ENCODE measurements at places on chromosomes 1 and 21. TPM values are rescaled to one million over a fixed set of nuclear protein-coding genes. Genes with fewer than 3 reads are reported as not detected.

The GBP6 gene
- not detected for polyA plus RNA-seq

The PADI3 gene
- polyA plus RNA-seq = not detected

The DNAJC28 gene
- polyA plus RNA-seq = 6.1 TPM

The PPIE gene
- polyA plus RNA-seq = 75.1 TPM

The CCDC17 gene
- 1.9 TPM for polyA plus RNA-seq

The CLDN17 gene
- polyA plus RNA-seq = not detected

The FAM72D gene
- 3.6 TPM for polyA plus RNA-seq

The KRTAP6-2 gene
- not detected for polyA plus RNA-seq

The TCP10L gene
- polyA plus RNA-seq = 1.9 TPM

The SLC6A9 gene
- polyA plus RNA-seq = 6.1 TPM

The HTR1D gene
- 0.33 TPM for polyA plus RNA-seq

DNA sequence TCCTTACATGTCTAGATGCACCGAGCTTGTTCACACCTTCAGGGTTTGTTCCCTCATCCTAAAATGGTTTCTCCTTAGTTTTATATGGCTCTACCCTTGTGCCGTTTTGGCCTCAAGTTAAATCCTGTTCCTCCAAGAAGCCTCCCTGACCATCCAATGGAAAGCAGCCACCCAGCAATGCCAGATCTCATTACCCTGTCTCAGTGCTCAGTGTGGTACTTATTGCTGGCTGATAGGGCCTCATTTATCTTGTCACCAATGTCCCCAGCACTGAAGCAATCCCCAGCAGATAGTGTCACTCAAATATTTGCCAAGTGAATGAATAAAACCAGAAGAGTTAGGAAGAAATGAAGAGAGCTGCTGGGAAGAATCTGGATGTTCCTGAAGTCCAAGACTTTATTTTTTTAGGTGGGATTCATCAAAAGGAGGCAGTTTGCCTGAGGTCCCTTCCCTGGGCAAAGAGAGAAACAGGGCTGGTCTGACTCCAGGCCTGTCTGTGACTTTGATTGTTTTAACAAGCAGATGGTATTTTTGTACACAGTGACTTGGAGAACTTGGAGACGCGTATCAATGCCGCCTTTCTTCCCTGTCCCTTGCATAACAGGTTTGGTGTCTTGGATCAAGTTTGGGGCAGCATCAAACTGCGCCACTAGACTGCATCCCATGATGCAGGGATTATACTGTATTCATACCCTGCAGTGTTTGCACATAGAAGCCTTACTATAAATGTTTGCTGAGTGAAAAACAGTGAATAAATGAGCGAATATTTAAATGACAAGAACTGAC, 221.2 kb downstream of the DISC1 start:
- DNase-seq = no peak

DNA sequence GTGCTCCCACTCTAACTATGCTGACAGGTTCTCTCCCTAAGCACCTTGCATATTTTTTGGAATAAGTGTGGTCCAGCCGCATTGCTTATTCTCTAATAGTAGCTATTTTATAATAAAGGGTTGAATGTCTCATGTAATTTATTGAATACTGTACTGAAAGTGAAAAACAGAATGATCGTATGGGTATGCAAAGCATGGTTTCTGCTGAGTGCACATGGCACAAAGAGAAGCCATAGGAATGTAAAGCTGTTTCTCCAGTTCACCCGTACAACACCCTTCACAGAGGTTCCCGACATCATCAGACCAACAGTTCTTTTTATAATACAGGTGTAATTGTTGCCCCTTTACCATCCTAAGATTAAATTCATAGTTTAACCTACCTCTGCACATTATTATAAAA, 8.9 kb upstream of the HAO2 start:
- DNase-seq = no peak

DNA sequence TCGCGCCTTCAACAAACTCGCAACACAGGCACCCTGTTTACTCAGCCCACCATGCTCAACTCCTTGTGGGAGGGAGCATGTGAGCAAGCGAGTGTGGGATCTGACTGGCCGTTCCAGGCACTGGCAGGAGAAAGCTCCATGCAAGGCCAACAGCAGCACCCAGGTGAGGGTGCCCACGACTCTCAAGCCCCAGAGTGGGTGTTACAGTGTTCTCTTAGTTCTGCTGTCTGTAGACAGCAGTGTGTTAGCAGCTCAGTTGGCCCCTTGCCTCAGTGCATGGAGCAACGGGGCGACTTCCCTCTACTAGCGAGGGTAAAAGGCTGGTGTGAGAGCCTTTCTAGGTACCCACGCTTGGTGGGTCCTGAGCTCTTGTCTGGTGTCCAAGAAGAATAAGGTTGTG, 114.6 kb downstream of the PIGK start:
- DNase-seq = no peak

- no peak for DNase-seq
Observed at GRCh38 chr21:46454142-46454541, 4.5 kb upstream of the DIP2A start.

DNA sequence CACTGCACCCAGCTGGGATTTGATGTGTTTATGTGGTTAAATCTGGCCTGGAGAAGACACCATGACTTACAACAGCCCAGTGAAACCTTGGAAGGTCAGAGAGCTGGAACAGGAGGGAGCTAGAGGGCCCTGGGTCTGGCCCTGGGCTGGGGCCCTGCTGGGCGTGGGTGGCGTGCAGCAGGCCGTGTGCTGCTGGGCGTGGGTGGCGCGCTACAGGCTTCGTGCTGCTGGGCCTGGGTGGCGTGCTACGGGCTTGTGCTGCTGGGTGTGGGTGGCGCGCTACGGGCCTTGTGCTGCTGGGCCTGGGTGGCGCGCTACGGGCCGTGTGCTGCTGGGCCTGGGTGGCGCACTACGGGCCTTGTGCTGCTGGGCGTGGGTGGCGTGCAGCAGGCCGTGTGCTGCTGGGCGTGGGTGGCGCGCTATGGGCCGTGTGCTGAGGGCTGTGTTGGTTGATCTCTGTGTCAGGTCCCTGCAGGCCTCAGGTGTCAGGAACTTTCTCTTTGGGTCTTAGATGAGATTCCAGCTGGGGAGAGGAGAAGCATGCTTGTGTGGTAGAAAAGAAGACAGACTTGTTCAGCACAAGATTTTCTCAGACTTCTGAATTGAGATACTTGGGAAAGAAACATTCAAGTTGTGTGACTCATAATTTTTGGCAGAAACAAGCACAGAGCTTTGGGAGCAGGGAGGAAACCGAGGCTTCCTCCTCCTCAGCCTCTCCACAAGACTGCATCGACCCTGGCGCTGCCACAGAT, 66.0 kb downstream of the COL18A1 start:
- no peak for DNase-seq

- no peak for DNase-seq
Observed at GRCh38 chr1:112938210-112938609, 17.8 kb downstream of the SLC16A1 start.

- DNase-seq = no peak
Observed at GRCh38 chr21:44028287-44028659, 16.2 kb downstream of the TRAPPC10 start.

GRCh38 chr1:206001476-206001888, 1.7 kb downstream of the RAB7B start:
- DNase-seq = no peak

GRCh38 chr1:218353656-218354055, 8.5 kb downstream of the TGFB2 start:
- no peak for DNase-seq

GRCh38 chr1:207217778-207218511, 103.5 kb upstream of the CD55 start:
- DNase-seq = no peak

DNA sequence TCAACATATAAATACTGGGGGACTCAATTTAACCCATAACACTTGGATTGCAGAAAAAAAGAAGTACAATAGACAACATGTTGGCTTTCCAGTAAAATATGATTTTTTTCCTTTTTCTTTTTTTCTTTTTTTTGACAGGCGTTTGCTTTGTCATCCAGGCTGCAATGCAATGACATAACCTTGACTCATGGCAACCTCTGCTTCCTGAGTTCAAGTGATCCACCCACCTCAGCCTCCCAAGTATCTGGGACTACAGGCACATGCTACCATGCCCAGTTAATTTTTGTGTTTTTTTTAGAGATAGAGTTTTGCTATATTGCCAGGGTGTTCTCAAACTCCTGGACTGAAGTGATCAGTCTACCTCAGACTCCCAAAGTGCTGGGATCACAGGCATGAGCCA, 1512.0 kb upstream of the PRMT6 start:
- no peak for DNase-seq

DNA sequence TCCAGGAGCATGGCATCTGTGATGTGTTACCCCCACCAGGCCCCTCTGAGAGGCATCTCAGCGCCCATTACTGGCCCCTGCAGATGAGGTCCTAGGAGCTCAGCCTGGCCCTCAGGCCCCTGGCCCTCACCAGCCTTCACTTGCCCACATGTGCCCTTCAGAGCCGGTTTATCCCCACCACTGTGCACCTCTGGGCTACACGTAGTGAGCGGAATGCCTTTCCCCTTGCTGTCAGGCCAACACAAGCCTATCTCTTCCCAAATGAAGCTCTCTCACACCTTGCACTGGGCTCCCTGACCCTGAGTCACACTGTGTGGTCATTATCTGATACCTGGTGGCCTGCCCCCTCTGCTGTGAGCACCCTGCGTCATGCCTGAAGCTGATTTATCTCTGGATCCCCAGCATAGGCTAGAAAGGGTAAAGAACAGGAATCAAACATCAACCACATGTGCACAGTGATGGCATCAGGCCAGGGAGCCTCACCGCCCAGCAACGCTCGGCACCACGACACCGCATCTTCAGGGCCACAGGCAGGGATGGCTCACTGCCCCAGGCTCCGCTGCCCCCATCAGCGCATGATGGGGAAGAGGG, 49.1 kb downstream of the GLIS1 start:
- no peak for DNase-seq

- DNase-seq = no peak
Observed at GRCh38 chr1:80893115-80893514, 907.6 kb upstream of the ADGRL2 start.

GRCh38 chr1:100320311-100321099, 31.8 kb upstream of the CDC14A start:
- no peak for DNase-seq

DNA sequence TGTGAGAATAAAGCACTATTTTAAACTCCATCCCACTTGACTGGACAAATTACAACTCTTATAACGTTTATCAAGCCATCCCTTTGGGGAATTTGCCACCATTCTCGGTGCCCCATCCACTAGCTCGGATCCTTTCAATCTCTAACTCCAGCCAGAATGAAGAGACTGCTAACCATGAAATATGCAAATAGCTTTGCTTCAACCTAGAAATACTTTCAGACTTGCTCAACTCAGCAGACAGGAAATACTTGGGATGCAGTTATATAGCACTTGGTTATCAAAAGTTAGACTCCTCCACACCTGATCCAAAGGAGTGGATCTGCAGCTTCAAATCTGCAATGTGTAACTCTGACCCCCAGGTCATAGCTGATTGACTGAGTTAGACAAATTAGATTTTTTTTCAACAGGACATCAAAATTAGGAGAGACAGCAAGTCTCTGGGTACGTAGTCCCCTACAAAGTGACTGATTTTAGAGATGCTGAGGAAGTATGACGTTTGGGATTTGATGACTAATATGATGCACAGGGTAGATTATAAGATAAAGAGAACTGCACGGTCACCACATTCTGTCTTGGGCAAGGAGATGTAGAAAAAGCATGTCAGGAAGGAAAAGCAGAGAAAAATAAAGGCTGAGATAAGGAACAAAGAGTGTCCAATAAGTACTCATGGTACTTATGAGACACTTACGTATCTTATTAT, 496.0 kb downstream of the AGBL4 start:
- DNase-seq = no peak

DNA sequence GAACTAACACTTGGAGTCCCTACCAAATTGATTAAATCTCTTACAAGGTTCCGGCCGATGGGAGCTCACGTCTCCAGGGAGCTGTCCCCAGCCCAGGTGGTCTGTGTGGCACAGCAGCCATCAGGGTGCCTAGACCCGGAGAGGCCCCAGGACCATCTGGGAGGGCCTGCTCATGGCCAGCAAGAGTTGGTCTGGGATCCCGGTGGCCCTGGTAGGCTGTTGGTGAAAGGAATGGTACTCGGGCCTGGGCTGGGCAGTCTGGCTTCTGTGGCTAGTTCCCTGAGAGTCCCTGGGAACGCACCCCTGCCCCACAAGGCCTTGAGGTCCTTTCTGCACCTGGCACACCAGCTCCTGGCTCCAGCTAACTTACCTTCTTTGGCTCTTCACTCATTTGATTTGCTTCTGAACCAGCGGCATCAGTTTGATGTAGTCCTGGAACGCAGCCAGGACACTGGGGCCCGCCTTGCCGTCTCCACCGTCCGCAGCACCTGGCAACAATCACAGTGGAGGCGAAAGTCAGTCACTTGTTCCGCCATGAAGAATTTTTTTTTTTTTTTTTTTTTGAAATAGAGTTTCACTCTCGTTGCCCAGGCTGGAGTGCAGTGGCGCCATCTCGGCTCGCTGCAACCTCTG, 62.5 kb downstream of the SCCPDH start:
- DNase-seq = no peak

DNA sequence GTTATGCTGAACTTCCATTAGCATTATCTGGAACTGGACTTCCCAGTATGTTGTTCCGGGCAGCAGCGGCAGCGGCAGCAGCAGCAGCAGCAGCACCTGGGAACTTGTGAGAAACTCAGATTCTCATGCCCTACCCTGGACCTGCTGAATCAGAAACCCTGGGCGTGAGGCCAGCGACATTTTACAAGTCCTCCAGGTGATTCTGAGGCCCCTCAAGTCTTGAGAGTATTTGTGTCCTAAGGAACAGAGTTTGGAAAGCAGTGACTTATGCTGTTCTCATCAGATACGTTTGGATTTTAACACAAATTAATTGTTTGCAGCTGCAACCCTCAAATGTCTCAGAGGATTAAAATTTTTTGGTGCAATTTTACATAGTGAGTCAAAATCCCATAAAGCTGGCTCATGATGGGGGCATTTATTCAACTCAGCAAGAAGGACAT, 157.2 kb upstream of the KAZN start:
- no peak for DNase-seq

DNA sequence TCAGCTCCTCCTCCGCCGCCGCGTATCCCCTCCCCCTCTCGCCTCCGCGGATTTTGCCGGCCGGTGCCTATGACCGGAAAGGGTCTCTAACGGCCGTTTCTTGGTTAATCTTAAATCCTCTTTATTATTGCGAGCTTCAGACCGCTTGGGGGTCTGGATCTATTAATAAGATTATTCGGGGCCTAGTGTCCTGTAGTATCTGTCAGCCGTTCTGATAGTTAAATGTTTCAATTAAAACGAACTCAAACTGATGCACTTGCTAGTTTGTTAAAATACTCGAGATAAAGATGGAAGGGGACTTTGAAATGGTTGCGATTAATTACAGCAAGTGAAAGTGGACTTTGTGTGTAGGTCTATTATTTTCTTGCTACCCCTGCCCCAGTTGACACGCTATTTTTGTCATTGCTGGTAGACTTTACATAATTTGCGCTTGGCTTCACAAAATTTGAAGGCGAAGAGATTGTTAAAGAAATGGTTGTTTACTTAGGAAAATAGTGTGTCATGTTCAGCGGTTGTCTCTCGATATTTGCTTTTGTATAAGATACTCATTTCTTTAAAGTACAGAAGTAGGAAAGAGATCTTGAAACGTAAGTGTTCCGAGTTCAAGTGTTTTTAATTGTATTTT, 779 bp downstream of the SON start:
- DNase-seq = no peak

GRCh38 chr1:113587475-113587874, 171.8 kb downstream of the PHTF1 start:
- no peak for DNase-seq
